Hippocampal formation (tissue), 2 donors: ENCODE measurements at places on chromosomes 2 and 18.

- no peak for DNase-seq
Observed at GRCh38 chr2:222239945-222240675, 58.7 kb downstream of the PAX3 start.

GRCh38 chr2:47486841-47487497, 84.0 kb downstream of the MSH2 start:
- DNase-seq: no peak

- no peak for DNase-seq
Observed at GRCh38 chr2:37568565-37568964, 102.9 kb downstream of the CDC42EP3 start.

DNA sequence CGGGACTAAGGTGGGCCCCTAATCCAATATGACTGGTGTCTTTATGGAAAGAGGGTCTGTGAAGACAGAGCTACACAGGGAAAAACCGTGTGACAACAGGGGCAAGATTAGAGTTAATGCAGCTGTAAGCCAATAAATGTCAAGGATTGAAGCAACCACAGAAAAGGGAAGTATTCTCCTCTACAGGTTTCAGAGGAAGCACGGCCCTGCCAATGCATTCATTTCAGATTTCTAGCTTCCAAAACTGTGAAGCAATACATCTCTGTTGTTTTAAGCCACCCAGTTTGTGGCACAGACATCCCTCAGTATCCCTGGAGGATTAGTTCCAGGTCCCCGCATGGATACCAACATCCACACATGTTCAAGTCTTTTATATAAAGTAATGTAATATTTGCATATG, 48.8 kb downstream of the SPP2 start:
- DNase-seq: no peak

- no peak for DNase-seq
Observed at GRCh38 chr2:203238292-203238703, 520 bp upstream of the CYP20A1 start.

DNA sequence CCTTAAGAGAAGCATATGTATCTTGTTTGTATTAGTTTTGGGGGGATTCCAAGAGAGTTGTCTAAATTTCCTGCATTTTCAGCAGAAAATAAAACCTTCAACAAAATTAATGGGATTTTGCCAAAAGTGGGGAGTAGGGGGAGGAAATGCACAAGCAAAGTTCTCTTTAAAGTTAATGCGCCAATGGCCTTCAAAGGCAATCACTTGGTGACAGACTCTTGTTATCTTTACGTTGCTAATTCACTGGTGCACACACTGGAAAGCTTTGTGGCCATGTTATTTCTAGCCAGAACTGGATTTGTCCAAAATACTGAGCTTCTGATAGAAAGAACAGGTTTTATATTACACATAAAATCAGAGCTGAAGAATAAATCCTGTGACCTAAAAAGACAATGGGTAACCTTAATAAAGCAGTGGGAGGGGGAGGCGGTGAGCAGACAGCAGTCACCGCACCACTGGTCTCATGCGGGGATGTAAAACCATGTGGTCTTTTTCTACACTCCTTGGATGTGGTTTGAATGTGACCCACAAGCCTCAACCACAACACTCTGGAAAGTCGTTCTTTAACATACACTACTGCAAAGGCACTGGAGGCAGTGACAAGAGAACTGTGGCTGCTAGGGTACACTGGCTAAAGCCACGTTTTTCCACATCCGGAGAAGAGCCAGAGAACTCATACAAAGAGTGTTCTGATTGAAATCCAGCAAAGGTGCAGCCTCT, 176.9 kb upstream of the SMAD7 start:
- DNase-seq: no peak

DNA sequence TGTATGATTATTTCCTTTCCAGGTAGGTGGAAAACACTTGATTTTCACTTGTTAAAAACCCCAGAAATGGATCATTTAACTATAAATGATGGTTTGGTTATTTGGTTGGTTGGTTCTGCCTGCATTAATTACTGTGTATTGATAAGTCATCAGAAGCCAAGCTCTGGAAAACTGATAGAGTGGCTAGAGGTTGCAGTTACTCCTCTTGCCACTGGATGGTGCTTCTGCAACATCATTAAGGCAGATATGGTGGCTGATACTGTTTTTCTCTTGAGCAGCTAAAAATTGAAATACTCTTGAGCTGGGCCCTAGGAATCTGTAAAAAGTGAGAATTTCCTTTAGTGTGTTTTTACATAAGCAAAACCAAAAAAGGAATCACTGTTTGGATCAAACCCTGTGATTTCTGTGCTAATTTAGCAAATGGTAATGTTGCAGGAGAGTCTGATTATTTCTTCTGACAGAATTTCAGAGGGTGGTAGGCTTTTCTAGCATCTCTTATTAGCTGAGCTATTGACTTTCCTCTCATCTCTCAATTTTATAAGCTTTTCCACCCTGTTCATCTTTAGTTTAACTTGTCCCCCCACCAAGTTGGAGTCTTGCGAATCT, 54.3 kb downstream of the RAB10 start:
- DNase-seq: peak; percentile 49

DNA sequence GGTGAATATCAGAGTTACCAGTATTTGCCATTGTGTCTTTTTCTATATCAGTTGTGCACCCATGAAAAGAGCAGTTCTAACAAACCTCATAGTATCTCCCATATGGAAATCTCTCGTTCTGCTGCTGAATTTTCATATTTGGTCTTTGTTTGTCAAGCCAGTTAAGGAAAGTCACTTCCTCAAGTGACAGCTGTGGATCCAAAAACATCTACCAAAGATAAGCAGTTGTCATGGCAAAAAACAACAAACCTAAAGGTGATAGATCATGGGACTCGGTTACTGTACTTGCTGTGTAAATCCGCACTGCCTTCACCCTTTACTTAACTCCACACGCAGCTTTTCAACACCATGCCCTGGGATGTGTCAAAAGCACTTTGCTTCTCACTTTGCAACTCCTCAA, 17.3 kb downstream of the BMP10 start:
- DNase-seq: no peak

DNA sequence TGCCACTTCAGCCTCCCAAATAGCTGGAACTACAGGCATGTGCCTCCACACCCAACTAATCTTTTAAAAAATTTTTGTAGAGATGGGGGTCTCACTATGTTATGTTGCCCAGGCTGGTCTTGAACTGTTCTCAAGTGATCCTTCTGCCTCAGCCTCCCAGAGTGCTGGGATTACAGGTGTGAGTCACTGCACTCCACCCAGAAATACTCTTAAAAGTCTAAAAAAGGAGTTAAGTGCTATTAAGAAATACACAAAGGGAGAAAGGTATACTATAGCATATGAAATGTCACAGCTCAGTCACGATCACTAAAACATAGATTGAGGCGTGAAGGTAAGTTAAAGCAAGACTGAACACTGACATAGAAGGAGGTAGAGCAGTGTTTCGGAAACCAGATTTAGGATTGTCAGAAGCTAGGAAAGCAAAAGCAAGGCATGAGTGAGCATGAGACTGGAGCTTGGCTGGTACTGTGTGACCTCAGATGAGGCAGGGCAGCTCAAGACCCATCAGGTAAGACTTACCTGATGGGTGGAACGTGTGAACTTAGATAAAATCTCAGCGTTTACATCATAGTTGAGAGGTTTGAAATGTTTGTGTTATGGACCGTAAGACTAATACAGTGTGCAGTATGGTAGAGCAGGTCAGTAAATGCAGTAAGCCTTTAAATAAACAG, 9.2 kb downstream of the CCNYL1 start:
- DNase-seq: no peak

DNA sequence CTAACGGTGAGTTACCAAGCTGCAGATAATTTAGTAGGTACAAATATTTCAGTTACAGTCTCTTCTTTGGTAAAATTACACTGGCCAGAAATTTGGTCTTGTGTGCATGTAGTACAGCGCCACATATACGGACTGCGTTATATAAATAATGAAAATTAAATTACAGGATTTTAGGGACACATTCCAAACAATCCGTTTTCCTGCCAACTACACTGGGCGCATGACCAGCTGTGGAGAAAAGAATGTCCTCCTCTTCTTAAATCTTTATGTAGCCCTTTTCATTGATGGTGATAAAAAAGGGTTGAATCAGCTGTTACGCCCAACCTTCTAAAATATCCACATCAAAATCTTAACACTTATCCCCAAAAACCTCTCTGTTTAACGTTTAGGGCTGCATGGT, 37.5 kb downstream of the TCF4 start:
- DNase-seq: no peak

DNA sequence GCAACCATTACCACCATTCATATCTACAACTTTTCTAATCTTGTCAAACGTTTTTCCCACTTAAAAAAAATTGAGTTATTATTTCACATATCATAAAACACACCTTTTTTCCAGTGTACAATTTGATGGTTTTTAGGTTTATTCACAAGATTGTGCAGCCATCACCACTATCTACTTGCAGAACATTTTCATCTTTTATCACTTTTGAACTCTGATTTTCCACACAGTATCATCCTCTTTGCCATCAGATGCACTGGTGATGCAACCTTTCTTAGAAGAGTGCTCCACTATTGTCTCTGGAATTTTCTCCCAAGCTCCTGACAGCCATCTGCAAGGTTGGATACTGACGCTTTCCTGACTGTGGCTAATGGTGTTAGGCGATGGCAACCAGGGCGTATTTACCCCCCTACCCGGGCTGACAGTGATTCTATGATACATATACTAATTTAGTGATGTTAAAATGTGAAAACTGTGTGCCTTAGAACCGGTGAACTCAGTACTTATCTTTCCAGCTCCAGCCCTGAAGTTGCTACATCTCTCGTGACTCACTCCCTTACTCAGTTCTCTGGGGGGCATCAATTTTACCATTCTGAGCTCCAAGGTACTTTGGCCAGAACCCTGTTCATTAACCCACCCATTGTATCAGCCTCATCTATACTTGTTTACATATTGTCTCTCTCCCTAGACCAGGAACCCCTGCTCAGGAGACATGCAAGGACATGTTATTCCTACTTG, 105.4 kb upstream of the SPRED2 start:
- DNase-seq: no peak

- DNase-seq: peak; percentile 69
Observed at GRCh38 chr18:28541276-28541930, 364.5 kb upstream of the CDH2 start.

DNA sequence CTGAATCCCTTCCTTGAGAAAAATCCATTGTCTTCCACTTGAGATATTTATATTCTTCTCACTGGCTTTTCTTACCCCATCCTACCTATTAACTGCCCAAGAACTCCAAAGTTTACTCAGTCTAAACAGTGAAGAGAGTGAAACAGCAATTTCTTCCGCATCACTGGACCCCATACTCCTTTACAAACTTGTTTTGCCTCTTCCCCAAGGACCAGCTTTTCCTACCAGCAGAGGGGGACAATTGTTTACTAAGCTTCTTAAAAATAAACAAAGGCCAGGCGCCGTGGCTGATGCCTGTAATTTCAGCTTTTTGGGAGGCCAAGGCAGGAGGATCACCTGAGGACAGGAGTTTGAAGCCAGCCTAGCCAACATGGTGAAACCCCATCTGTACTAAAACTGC, 52.0 kb downstream of the LRATD1 start:
- DNase-seq: no peak

- DNase-seq: no peak
Observed at GRCh38 chr2:54528311-54528955, 72.3 kb downstream of the SPTBN1 start.
